ENCODE measurements at places on chromosomes 7 and 10.
A peak's percentile ranks its signal among the peaks of the same experiment; 100 is the strongest.

- H3K4me1 ChIP-seq: peaks cover 3% of the 10 kb centered on the region
- no peaks in the 10 kb centered on the region for H3K36me3 ChIP-seq
- no peaks in the 10 kb centered on the region for H3K27me3 ChIP-seq
- no peak overlapping the region for H3K4me3 ChIP-seq
- no peak overlapping the region for H3K27ac ChIP-seq
These were observed 16.8 kb downstream of the MACC1 start for GRCh38 chr7:20200361-20200760.

DNA sequence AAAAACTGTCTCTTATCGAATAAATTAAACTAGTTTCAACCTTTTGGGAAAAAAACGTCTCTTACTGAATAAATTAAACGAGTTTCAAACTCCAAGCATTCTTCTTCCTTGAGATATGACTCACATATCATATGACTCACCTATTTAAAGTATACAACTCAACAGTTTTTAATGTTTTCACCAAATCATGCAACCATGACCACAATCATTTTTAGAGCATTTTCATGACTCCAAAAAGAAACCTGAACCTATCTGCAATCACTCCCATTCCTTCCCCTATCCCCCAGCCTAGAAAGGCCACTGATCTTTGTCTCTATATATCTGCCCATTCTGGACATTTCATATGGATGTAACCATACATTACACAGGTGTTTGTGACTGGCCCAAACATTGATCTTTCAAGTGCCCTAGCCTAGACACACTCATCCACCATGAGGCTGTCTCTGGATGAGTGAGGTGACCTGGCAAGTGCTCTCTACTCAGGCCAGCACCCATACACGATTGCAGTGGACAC is 115.3 kb downstream of the PIP4K2A start:
- DNase-seq: no peak
- H3K27me3 ChIP-seq: no peaks in the 10 kb centered on the region
- H3K27ac ChIP-seq: peak overlapping the region; percentile 66
- peaks cover 37% of the 10 kb centered on the region for H3K36me3 ChIP-seq

DNA sequence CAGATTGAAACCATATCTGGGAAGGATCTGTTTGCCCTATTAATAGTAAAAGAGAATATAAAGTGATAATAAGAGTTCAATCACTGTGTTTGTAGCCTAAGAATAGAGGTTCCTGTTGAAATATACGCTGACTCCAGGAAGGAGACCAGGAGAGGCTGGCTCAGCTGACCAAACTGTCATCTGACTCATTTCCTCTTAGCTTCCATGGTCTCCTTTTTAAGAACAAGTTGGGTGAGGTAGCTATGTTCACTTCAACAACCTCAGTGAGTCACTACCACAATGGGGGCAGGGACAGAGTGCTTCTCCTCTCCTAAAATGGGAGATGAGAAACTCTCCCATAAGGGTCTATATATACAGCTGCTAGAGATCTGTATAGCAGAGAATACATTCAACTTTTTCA is 543.3 kb downstream of the CALN1 start:
- no peak overlapping the region for H3K27ac ChIP-seq
- H3K36me3 ChIP-seq: no peaks in the 10 kb centered on the region
- peak; percentile 36 for DNase-seq
- H3K27me3 ChIP-seq: no peaks in the 10 kb centered on the region

DNA sequence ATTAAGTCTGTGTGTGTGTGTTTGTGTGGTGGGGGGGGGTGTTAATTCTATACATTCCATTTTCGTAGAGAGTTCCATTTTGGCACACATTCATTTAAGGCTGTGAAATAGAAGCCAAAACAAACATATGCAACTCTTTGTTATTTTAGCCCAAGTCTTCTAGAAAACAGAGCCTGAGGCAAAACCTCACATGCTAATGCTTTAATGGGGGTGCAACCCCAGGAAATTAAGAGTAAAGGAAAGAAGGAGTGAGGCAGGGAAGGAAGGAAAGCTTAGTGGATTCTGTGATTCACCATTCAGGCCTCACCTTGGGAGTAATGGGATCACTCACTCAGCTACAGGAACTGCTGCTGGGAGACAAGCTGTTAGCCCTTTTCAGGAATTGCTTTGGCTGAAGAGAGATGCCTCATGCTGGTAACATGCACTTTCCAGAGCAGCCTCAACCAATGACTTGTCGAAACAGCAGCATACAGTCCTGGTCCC is 73.0 kb upstream of the CTTNBP2 start:
- H3K36me3 ChIP-seq: no peaks in the 10 kb centered on the region
- H3K4me1 ChIP-seq: no peaks in the 10 kb centered on the region
- H3K27me3 ChIP-seq: no peaks in the 10 kb centered on the region
- no peak overlapping the region for H3K4me3 ChIP-seq

DNA sequence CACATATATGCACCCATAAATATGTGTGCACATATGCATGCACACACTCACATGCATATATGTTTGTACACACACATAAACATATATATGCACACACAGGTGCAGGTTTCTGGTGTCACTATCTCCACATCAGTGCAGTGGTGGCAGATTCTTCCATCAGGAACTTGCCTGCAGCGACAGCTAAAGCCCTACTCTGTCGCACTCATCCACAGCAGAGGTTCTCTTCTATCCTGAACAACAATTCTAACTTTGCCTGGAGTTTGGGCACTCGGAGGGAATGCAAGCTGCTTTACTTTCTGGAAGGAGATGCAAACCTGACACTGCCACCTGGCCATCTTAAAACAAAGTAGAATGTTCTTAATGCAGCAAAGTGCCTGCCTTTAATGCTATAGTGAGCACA is 745.8 kb downstream of the GRID1 start:
- H3K4me1 ChIP-seq: peaks cover 3% of the 10 kb centered on the region
- DNase-seq: no peak
- no peaks in the 10 kb centered on the region for H3K36me3 ChIP-seq
- no peak overlapping the region for H3K4me3 ChIP-seq
- no peak overlapping the region for H3K27ac ChIP-seq
- no peaks in the 10 kb centered on the region for H3K27me3 ChIP-seq

DNA sequence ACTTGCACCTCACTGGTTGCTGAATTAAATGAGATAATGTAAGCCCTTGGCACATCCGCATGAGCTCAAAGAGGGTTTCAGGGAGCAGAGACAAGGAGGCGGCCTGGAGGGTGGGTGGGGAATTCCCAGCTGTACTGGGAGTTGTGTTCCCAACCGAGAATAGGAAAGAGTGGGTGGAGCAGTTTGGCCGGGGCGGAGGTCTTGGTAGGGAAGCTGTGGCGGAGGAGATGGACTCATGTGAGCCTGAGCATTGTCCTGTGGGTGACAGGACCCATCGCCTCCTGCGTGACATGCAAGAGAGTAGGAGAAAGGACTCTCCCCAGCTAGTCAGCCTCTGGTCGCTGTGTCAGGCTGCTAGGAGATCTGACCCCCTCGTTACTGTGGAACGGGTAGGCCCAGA is 41.0 kb upstream of the SAMD8 start:
- H3K27me3 ChIP-seq: no peaks in the 10 kb centered on the region
- peaks cover 7% of the 10 kb centered on the region for H3K4me1 ChIP-seq
- H3K27ac ChIP-seq: no peak overlapping the region
- no peak for DNase-seq
- no peak overlapping the region for H3K4me3 ChIP-seq
- H3K36me3 ChIP-seq: no peaks in the 10 kb centered on the region

DNA sequence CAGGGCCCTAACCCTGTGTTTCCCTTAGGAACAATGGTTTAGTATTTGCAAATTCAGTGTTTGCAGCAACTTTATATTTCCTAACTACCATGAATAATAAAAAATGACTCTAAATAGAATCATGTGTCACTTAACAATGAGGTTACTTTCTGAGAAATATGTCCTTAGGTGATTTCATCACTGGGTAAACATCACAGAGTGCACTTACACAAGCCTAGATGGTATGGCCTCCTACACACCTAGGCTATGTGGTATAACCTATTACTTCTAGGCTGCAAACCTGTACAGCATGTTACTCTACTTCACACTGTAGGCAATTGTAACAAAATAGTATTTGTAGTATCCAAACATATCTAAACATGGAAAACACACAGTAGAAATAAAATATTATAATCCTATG is 1174.6 kb upstream of the LRRTM3 start:
- no peaks in the 10 kb centered on the region for H3K27me3 ChIP-seq
- DNase-seq: no peak
- no peak overlapping the region for H3K4me3 ChIP-seq
- no peaks in the 10 kb centered on the region for H3K4me1 ChIP-seq
- no peaks in the 10 kb centered on the region for H3K36me3 ChIP-seq

- H3K27ac ChIP-seq: no peak overlapping the region
- DNase-seq: no peak
- H3K36me3 ChIP-seq: no peaks in the 10 kb centered on the region
- H3K4me1 ChIP-seq: no peaks in the 10 kb centered on the region
- H3K4me3 ChIP-seq: no peak overlapping the region
These were observed 44.7 kb downstream of the DOCK4 start for GRCh38 chr7:112161253-112162141.

GRCh38 chr7:142587578-142588191 is 161.6 kb upstream of the PRSS1 start:
- peaks cover 10% of the 10 kb centered on the region for H3K4me1 ChIP-seq
- peak; percentile 15 for DNase-seq
- H3K4me3 ChIP-seq: no peak overlapping the region
- H3K36me3 ChIP-seq: no peaks in the 10 kb centered on the region
- no peaks in the 10 kb centered on the region for H3K27me3 ChIP-seq
- no peak overlapping the region for H3K27ac ChIP-seq

DNA sequence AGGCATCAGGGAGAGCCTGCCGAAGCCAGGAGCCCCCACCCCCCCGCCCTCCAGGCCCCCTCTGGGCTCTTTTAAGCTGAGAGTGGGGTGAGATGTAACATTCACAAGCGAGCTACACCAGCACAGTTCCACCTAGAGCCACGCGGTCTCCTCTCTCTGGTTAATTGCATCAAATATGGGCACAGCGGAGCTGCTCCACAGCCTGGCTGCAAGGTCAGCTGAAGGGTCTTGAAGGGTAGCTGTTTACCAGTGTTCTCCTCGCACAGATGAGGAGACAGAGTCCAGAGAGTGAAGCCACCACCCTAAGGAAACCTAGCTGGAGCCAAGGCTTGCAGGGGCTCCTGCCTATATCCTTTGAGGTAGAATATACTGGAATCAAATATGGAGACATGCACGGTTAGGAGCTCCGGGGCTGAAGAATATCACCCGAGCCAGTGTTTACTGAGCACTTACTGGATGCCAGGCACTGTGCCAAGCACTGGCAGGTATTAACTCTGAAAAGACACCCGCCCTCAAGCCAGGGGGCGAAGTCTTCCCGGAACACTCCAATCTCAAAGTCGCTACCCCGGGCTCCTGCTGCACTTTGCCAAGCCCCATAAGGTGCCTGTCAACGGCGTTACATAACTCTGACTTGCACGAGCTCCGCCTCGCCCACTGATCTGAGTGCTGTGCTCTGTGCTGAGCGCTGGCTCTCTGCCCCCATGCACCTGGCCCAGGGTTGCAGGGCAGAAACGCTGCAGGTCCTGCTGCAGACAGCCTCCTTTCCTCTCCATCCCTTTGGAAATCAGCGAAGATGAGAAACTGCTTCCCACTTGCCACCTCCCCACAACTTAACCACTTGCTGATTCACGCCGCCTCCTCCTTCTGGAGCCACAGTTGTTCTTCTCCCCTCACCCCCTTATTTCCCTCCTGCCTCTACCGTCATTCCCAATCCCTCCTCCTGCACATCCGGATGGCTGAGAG is 5.4 kb downstream of the CHST15 start:
- no peak overlapping the region for H3K4me3 ChIP-seq
- H3K27ac ChIP-seq: no peak overlapping the region
- H3K4me1 ChIP-seq: peaks cover 2% of the 10 kb centered on the region
- H3K27me3 ChIP-seq: peaks cover 29% of the 10 kb centered on the region

- DNase-seq: no peak
- H3K4me1 ChIP-seq: peaks cover under 1% of the 10 kb centered on the region
- no peak overlapping the region for H3K4me3 ChIP-seq
- H3K36me3 ChIP-seq: no peaks in the 10 kb centered on the region
- no peak overlapping the region for H3K27ac ChIP-seq
These were observed 239.6 kb downstream of the MAD1L1 start for GRCh38 chr7:1993031-1993695.

GRCh38 chr7:137354961-137355360 is 11.4 kb upstream of the PTN start:
- DNase-seq: no peak
- H3K27me3 ChIP-seq: no peaks in the 10 kb centered on the region
- no peak overlapping the region for H3K27ac ChIP-seq

GRCh38 chr7:94580601-94581000 is 71.0 kb downstream of the CASD1 start:
- no peak for DNase-seq
- no peak overlapping the region for H3K27ac ChIP-seq
- H3K4me3 ChIP-seq: no peak overlapping the region
- H3K27me3 ChIP-seq: no peaks in the 10 kb centered on the region
- H3K36me3 ChIP-seq: peaks cover 44% of the 10 kb centered on the region

DNA sequence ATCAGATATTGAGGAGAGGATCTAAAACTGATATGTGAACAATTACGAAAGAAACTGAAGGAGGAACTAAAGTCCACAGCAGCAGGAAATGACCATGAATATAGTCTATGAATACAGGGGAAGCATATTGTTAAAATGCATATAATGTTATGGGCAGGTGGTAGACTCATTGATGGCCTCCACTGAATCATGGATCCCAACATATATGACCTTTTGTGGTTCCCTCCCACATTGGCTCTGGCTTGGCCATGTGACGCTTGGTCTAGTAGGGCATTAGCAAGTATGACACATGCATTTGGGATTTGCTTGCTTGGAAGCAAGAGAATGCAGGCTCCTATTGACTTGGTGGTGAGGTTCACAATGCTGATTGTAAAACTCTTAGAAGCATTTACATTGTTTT is 55.2 kb upstream of the RAB18 start:
- no peak overlapping the region for H3K27ac ChIP-seq
- DNase-seq: no peak
- H3K36me3 ChIP-seq: no peaks in the 10 kb centered on the region
- H3K4me3 ChIP-seq: no peak overlapping the region
- H3K27me3 ChIP-seq: no peaks in the 10 kb centered on the region

GRCh38 chr7:132871419-132871818 is 210.5 kb downstream of the CHCHD3 start:
- no peak overlapping the region for H3K4me3 ChIP-seq
- no peaks in the 10 kb centered on the region for H3K27me3 ChIP-seq
- DNase-seq: no peak

GRCh38 chr7:99141334-99141733 is 2.6 kb downstream of the SMURF1 start:
- peaks cover 55% of the 10 kb centered on the region for H3K4me1 ChIP-seq
- no peak for DNase-seq
- H3K27ac ChIP-seq: peak overlapping the region; percentile 90
- no peaks in the 10 kb centered on the region for H3K27me3 ChIP-seq
- H3K36me3 ChIP-seq: peaks cover 5% of the 10 kb centered on the region

DNA sequence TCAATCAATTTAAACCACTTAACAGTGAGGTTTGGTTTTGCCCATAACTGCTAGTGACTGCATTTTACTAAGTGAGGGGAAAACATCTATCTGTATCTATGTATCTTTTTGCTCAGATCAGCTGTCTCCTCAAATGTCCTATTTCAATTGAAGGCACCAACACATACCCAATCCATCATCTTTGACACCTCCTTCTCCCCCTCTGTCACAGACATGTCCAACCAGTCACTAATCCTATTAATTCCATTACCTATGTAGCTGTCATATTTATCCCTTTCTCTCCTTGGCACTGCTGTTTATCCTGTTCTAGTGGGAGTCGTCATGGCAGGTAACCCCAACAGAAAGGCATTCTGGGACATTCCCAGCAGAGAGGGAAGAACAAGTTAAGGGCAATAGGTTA is 975.2 kb upstream of the AUTS2 start:
- H3K4me3 ChIP-seq: no peak overlapping the region
- no peaks in the 10 kb centered on the region for H3K4me1 ChIP-seq
- no peak overlapping the region for H3K27ac ChIP-seq
- H3K27me3 ChIP-seq: no peaks in the 10 kb centered on the region

GRCh38 chr7:41879403-41879802 is 176.5 kb upstream of the INHBA start:
- peaks cover 31% of the 10 kb centered on the region for H3K4me1 ChIP-seq
- H3K27me3 ChIP-seq: peaks cover 19% of the 10 kb centered on the region
- H3K36me3 ChIP-seq: peaks cover 27% of the 10 kb centered on the region
- no peak overlapping the region for H3K4me3 ChIP-seq

All from activated CD4-positive, alpha-beta T cell treated with anti-CD3 and anti-CD28 coated beads for 36 hours (primary cell).